ENCODE measurements at places on chromosomes 11 and 22.
A peak's percentile ranks its signal among the peaks of the same experiment; 100 is the strongest.

GRCh38 chr11:129813231-129813791 is 2.3 kb upstream of the TMEM45B start:
- DNase-seq: no peak

DNA sequence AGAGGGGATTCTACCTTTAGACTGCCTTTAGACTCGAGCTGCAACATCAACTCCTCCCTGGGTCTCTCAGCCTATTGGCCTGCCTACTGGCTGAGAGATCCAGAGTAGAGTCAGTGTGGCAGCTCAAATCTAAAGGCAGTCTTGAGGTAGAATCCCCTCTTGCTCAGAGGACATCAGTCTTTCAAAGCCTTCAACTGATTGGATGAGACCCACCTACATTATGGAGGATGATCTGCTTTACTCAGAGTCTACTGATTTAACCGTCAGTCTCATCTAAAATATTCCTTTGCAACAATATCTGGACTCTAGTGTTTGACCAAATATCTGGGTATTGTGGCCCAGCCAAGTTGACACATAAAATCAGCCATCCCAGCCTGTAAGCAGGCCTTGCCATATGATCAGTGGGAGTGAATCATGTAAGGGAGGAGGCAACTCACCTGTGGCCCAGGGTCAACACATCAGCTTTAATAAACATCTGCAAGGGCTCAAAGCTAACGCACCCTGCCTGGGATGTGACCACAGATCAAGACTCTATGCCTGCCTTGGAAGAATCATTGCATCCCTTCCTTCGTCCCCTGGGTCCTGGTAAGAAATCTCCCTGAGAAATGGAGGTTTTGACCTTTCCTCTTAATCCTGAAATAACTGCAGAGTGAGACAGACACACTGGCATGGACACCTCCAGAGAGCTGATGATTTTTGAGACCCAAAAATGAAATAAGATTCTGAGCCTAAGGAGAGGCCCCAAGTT is 198.0 kb downstream of the DBX1 start:
- DNase-seq: no peak

DNA sequence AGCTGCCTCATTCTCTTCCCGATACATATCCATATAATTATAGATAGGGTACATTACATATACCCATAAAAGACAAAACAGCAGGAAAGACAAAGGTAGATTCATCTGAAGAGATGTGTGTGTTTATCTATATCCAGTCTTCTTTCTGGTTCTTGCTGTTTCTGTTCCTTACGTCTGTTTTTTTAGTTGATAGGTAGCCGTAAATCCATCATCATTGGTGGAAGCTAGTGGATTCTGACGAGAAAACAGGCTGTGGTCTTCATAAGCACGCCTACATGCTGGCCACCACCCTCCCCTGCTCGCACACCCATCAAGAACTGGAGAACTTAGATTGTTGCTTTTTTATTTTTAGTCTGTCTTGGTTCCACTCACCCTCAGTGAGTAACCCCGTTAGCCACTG is 51.6 kb downstream of the ARFGAP2 start:
- no peak for DNase-seq

DNA sequence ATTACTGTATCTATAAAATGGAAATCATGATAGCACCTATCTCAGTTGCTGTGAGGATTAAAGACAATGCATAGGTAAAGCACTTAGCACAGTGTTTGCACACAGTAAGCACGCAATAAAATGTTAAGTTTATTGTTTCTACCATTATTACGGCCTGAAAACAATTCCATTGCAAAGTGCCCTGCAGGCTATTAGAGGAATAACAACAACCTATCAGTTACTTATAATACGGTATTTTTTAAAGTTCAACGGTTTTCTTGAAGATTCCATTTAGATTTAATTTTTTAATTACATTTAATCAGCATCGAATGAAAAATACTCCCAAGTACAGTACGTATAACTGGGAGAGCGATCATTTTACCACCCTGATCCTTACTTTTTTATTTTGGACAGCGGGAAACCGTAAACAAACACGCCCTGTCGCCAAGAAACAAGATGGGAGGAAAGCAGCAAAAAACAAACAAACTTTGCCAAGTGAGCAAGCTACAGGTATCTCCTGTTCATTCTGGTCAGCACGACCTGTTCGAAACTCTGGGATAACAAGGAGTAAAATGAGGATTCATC is 893 bp downstream of the SLC36A4 start:
- no peak for DNase-seq

DNA sequence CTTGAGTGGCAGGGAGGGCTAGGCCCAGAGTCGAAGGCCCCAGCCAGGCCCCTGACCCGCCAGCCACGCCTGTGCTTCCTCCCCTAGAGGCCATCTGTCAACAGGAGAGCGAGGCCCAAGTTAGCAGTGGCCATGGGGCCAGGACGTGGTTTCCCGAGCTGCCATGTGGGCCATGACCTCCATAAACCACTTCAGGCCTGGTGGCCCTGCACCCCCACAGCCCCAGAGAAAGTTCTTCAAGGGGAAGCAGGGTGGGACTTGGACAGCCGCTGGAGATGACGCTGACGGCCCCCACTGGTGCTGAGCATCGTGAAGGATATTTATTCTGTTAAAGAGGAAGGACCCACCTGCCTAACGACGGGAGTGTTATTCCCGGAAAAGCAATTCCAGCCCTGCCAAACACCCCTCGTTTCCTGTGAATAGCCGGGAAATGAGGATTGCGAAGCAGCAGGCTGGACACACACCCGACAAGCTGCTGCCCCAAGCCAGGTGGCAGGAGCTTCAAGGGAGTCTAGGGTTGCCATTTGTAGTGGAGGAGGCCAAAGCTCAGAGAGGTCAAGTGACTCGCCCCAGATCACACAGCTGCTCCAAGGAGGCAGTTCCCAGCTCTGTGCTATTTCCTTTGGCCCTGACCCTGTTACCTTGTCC is 12.8 kb downstream of the PRR5 start:
- no peak for DNase-seq

- no peak for DNase-seq
Measured at GRCh38 chr11:62082292-62082657, 41.5 kb upstream of the INCENP start.

DNA sequence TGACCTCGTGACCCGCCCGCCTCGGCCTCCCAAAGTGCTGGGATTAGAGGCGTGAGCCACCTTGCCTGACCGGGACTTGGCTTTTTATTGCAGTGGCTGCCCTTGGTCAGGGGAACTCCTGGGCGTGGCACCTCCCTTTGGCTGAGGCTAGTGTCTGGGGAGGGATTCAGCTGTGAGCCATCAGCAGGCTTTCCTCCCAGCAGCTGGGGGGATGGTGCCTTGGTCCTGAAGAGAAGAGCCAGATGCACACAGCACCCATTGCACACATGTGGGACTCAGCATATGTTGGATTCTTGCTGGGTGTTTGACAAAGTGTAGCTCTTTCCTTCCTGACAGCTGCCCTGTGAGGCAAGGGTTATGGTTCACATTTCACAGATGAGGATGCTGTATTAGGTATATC is 8.4 kb downstream of the CYTH4 start:
- no peak for DNase-seq

- DNase-seq: no peak
Measured at GRCh38 chr22:26325641-26326040, 103.4 kb upstream of the ASPHD2 start.

- DNase-seq: no peak
Measured at GRCh38 chr11:121793291-121793690, 322.7 kb downstream of the BLID start.

DNA sequence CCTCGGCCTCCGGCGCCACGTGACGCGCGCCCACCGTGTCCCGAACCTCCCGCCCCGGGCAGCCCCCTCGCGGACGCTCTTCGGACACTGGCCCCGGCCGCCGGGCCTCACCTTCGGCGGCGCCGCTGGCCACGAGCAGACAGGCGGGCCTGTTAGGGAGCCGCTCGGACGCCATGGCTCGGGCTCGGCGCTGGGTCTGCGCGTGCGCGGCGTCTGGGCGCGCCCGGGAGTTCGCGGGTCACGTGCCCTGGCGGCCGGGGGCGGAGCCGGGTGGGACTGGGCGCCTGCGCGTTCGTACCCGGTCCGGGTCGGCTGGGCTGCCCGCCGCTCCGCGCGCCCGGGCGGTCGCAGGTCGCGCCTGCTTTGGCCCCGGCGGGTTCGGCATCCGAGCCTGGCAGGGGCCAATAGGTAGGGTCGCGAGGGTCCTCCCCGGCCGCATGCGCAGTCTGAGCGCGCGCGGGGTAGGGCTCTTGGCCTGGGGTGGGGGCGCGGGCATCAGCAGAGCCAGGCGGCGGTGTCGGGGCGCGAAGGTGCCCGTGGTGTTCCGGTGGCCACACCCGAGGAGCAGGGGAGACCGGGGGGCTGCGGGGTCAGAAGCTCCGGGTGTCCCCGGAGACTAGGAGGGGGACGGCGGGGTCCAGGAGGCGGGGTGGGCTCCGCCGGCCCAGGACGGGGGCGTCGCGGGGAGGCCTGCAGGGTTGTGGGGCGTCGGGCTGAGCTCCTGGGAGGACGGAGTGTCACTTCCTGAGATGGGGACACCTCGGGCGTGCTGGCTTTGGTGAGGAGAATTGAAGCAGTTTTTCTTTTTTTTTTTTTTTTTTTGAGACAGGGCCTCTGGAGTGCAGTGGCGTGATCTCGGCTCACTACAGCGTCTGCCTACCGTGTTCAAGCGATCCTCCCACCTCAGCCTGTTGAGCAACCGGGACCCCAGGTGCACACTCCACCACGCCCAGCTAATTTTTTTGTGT is at the start of gene GATD1:
Gene GATD1, minus strand, starts transcription at position 200 of the 968 bp plus-strand sequence. Its CDS starts 25 bp downstream, at position 175.
- DNase-seq: peak; percentile 94

- no peak for DNase-seq
Measured at GRCh38 chr11:129460714-129461113, 85.1 kb downstream of the BARX2 start.

GRCh38 chr11:117966908-117967307 is 19.3 kb upstream of the IL10RA start:
- no peak for DNase-seq

DNA sequence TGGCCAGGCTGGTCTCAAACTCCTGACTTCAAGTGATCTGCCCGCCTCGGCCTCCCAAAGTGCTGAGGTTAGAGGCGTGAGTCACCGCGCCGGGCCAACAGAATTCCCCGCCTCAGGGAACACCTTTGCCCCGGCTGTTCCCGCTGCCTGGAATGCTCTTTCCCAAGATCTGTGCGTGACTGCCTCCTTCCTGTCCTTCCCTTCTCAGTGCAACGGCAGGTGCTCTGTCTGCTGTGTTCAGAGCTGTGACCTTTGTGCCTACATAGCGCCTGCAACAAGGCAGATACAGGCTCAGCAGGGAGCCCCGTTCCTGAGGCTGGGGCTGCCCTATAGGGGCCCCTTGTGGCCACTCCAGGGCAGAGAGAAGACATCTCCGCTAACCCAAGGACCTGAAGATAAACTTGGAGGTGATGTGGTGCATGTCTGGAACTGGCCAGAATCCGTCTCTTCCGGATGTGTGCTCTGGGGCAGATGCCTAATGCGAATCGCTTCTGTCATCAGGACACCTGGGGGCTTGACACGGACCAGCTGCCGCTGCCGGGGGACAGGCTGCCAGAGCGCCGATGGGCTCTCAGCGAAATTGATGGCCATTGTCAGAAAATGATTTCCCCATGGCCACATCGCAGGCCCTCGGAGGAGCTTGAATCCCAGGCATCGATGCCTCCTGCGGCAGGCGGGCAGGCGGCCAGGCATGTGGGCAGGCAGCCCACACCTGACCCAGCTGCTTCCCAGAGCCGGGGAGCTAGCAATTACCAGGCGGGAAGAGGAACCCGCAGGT is 43.5 kb upstream of the TCF20 start:
- no peak for DNase-seq

DNA sequence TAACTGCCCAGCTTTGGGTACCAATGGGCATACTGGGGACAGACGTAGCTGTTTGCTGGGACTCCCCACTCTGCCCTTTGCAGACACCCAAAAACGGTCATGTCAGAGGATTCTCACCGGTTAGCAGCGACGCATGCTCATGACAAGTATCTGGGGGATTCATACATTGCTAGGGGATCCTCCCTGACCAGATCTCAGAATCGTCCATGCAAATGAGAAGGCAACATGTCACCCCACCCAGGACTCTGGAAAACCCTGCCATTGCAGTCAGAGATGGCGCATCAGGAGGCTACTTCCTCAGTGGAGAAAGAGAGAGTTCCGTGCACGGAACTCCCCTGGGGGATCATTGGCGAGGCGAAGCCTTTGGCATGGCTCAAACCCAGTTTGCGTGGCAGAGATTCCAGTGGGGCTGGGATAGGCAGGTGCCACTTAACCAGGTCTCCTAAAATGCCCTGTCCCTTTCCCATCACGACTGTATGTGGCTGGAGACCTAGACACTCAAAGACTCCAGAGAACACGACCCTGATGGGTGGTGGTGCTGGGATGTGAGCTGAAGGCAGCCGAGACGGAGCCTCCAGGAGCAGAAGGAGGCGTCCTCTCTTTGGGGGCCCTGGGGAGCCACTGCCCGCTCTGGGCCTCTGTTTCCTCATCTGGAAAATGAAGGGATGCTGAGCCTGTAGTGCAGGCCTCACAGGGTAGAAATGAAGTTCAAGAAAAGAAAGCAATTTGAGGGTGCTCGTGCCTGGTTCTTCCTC is 4.9 kb downstream of the RGL4 start:
- DNase-seq: no peak

DNA sequence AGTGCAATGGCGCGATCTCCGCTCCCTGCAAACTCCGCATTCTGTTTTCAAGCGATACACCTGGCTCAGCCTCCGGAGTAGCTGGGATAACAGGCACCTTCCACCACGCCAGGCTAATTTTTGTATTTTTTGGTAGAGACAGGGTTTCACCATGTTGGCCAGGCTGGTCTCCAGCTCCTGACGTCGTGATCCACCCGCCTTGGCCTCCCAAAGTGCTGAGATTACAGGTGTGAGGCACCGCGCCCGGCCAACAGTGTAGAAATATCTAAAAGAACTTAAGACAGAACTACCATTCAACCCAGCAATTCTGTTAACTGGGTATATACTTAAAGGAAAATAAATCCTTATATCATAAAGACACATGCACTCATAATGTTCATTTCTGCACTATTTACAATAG is 335.3 kb upstream of the LUZP2 start:
- DNase-seq: no peak

- DNase-seq: no peak
Measured at GRCh38 chr11:32962016-32962415, 53.7 kb upstream of the DEPDC7 start.

GRCh38 chr11:32326522-32326921 is 108.8 kb downstream of the WT1 start:
- no peak for DNase-seq

DNA sequence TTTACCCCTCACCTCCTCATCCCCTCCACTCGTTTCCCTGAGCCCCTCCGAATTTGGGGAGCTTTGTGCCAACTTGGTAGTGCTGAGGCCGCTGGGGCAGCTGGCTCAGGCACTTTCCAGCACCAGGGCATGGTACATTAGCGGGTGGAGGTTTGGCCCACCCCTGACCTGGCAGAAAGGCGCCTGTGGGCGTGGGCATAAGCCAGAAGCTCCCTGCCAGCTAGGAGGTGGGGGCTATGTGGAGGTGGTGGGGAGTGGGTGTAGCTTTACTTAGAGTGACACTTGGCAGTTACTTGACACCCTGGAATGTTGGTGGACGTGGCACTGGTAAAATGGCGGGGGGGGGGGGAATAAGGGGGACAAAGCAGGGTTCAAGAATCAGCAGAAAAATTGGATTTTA is 10.3 kb upstream of the IGF2 start:
- no peak for DNase-seq
